T-helper 2 cell treated with Interferon-gamma antibody and Interleukin-4, amounts not matched to agents 5 μg/mL and 100 μg/mL, for 36 hours (primary cell): ENCODE measurements at places on chromosomes 3 and 15.

- DNase-seq: no peak
Observed at GRCh38 chr3:9026320-9027045, 63.2 kb upstream of the RAD18 start.

DNA sequence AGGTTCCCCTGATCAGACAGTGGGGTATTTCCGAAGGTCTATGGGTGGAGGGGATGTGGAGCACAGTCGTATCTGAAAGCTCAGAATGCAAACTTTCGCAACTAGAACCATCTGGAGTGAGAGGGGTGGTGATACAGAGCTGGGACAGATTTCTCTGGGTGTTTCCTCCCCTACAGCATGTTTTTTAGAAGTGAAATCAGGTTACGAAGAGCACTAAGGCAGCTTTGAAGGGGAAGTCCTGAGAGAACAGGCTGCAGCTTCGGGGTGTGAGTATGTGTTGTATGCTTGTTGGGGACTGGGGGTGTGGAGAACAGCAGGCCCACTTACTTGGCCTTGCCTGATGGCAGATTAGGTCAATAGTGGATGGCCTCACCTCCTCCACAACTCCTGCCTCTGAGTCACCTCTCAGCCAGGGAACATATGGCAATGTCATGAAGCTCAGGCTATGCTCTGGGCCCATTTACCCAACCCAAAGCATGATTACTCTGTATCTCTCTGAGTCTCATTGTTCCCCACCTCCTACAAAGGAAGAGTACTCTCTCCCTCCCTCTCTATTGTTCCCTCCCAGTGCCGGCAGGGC is 107.2 kb upstream of the RASGRP1 start:
- peak; percentile 68 for DNase-seq

- no peak for DNase-seq
Observed at GRCh38 chr3:151232991-151233390, 30.0 kb upstream of the GPR171 start.

DNA sequence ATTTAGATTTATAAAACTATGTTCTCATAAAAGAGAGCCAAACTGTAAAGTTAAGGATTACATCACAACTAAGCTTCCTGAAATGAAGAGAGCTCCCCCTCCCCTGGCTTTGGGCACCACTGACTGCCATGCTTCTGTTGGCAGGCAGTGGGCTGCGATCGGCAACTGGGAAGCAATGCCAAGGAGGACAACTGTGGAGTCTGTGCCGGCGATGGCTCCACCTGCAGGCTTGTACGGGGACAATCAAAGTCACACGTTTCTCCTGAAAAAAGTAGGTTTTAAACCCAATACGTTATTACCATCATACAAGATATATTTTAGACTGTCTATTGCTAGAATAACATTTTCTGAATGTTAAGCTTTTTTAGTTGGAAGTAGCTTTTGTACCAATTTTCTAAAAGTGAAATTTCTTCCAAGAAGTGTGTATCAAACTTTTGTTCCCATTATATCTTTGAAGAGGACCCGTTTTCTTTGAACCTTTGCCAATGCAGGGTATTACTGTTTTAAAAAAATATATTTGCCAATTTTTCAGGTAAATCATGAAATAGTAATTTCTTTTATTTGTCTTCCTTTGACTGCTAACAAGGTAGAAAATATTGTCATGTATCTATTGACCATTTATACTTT is 184.1 kb downstream of the ADAMTSL3 start:
- DNase-seq: no peak

DNA sequence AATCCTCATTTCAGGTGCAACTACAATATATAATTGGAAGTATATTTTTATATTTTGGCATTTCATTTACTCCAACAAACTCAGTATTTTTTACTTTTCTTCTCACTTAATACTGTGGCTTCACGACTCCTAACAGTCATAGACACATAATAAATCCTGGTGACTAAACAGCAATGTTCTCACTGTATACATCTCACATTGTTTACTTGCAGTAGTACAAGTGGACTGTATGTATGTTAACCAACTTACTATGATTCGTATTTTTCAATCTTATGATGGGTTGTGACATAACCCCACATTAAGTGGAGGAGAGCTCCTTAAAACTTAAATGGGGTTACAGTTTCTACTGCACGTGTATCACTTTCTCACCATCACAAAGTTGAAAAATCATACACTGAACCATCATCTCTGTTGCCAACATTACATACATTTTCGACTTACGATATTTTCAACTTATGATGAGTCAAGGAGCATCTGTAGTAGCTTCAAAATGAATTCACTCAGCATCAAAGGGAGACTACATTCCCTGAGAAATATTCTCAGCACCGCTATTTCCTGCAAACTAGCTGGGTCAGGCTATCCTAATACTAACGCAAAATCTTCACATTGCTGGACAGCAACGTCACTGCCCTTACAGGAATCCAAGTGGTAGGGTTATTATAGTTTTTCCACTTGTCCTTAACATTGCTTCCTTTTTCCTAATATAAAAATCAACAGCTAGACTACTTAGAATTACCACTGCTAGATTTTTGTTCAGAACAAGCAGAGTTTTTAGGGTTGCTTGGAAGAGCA is 7.3 kb downstream of the ADAM10 start:
- DNase-seq: no peak
